ENCODE measurements at places on chromosomes 4 and X.

DNA sequence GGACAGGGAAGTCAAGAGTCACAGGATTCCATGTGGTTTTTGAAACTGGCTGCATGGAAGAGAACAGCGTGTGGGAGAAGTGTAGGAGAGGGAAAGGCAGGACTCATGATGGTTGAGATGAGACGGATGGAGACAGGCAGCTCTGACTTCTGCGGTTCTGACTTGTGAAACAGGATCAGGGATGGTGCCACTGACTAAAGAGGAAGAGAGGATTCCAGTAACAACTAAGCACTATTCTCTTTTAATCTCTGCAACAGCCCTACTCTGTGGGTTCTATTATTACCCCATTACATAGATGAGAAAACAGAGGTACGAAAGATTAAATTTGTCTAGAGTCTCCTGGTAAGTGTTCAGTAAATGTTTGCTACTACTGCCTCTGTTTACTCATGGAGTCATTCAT, 156.3 kb downstream of the CBR4 start:
- no peak for DNase-seq
- H3K27me3 ChIP-seq: no peaks in the 10 kb centered on the region
- no peak overlapping the region for H3K4me3 ChIP-seq
- H3K27ac ChIP-seq: peak overlapping the region; percentile 77
- peaks cover 4% of the 10 kb centered on the region for H3K36me3 ChIP-seq

DNA sequence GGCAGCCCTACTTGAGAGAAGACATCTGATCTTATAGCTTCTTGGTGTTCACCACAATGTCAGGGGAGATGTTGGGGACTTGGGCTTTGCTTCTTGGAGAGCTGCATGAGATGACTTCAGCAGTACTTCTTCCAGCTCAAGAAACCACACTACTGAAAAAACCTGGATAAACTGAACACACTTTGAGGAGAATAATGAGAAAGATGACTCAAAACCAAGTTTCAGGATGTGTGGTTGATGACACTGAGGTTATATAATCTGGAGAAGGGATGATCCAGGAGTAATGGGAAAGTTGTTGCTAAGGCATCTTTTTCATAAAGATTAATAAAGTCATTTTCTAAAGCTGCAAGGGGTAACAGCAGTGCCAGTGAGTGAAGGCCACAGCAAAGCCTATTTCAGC, 58.4 kb upstream of the PNPLA4 start:
- no peak overlapping the region for H3K27ac ChIP-seq
- H3K4me3 ChIP-seq: no peak overlapping the region
- no peaks in the 10 kb centered on the region for H3K4me1 ChIP-seq
- no peak for DNase-seq

GRCh38 chr4:139852612-139853269, 187.1 kb downstream of the MGST2 start:
- no peak for DNase-seq
- no peak overlapping the region for H3K27ac ChIP-seq
- H3K36me3 ChIP-seq: no peaks in the 10 kb centered on the region

DNA sequence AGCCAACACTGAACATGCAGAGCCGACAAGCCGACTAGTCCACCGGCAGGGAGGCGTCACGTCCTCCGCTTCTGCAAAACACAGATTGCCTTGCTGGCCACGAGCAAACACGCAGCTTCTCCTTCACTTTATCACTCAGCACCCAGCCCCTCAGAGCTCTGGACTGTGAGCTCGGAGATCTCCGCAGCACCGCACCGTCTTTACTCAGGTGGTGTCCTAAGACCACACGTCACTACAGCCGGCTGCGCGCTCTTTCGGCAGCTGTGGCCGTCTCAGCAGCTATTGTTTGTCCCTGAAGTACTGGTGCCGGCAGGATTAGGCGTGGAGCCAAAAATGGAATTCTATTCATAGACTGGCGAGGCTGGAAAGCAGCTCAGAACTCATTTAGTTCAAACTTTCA, 72.0 kb downstream of the FAT1 start:
- no peak for DNase-seq
- peaks cover 9% of the 10 kb centered on the region for H3K4me1 ChIP-seq
- no peaks in the 10 kb centered on the region for H3K36me3 ChIP-seq
- peak overlapping the region; percentile 31 for H3K4me3 ChIP-seq
- H3K27me3 ChIP-seq: no peaks in the 10 kb centered on the region

DNA sequence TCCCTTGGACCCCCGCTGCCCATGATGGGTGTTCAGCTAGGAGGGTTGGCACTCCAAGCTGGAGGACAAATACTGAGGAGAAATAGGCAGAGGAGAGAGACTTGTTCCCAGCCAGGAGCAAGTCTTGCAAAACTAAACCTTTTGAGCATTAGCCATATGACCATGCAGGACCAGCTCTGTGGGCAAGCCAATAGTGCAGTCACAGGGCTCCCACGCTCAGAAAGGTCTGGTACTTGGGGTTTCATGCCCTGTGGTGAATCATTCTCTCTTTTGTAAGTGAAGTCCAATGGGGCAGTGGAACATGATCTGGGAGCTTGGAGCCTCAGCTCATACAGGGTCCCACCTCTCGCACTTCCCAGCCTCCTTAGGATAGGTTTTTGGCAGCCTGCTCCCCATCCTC, 300.9 kb downstream of the BCOR start:
- DNase-seq: no peak
- no peaks in the 10 kb centered on the region for H3K4me1 ChIP-seq
- no peak overlapping the region for H3K27ac ChIP-seq
- no peaks in the 10 kb centered on the region for H3K36me3 ChIP-seq
- no peak overlapping the region for H3K4me3 ChIP-seq

GRCh38 chrX:9677098-9677739, 88.4 kb downstream of the GPR143 start:
- H3K36me3 ChIP-seq: no peaks in the 10 kb centered on the region
- no peak for DNase-seq
- no peaks in the 10 kb centered on the region for H3K27me3 ChIP-seq
- no peaks in the 10 kb centered on the region for H3K4me1 ChIP-seq
- H3K4me3 ChIP-seq: no peak overlapping the region

DNA sequence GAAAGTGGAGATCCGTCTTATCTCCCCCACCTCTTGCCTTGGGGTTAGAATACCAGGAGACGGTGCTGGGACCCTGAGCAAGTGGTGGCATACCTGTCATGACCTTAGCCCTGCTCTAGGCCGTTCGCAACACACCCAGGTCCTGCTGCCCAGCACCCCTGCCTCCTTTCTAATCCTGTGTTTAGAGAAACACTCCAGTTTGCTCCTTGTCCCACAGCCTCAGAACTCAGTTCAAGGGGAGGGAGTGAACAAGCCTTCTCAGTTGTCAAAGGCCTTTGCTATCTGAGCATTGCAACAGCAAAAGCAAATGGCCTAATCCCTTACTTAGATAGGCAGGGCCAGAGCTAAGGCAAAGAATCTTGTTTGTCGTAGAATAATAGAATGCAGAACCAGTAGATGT, 67.9 kb downstream of the CHRNA9 start:
- DNase-seq: no peak
- H3K4me1 ChIP-seq: peaks cover 7% of the 10 kb centered on the region
- no peak overlapping the region for H3K27ac ChIP-seq

DNA sequence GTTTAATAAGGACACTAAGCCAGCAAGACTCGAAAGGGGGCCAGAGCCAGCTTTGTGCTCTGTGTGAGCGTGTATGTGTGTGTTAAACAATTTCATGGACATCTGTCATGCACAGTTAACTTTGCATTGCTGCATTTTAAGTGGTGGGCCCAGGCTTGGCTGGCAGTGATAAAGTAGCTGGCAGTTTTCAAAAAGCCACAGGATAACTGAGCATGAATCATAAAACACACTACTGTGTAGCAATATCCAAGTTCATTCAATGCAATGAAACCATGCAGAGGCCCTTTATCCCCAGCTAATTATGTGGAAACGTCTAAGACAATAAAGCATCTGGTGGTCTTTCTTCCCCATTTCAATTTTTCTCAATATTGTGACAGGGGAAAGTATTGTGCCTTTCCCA, 132.9 kb downstream of the NKX6-1 start:
- no peaks in the 10 kb centered on the region for H3K4me1 ChIP-seq
- DNase-seq: no peak
- H3K27me3 ChIP-seq: no peaks in the 10 kb centered on the region
- no peak overlapping the region for H3K4me3 ChIP-seq

GRCh38 chrX:17214962-17215361, 160.0 kb upstream of the NHS start:
- no peaks in the 10 kb centered on the region for H3K36me3 ChIP-seq
- no peak overlapping the region for H3K4me3 ChIP-seq
- no peaks in the 10 kb centered on the region for H3K27me3 ChIP-seq

DNA sequence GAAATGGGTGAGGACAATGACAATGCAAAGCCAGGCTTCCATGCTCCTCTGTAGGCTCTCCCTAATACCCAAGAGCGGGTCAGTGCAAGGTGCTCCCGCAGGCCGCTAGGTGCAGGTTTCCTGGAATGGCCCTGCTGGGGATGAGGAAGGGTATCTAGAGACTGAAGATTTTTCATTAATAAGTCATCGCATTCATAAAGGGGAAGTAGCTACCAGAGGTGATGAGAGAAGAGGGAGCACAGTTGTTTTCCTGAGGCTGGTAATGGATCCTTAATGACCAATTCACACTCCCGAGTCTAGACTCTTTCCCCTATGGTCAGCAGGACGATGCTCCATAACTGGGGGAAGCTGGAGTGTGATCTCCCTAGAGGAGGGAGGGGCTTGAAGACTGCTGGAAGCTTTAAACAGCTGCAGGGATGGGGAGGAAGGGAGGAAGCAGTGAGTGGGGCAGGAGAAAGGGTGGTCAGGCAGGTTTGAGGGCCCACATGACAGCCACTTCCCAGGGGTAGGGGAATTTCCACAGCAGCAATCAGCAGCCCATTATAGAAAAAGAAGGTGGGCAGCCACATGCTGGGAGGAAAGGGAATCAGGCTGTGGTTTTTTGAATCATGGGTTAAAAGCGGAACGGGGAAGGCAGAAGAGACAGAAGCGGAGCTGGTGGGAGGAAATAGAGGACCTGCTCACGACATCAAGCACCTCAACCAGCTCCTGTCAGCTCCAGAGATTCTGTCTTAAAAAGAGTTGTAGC, 10.2 kb upstream of the ATP6AP2 start:
- H3K27ac ChIP-seq: no peak overlapping the region
- no peaks in the 10 kb centered on the region for H3K4me1 ChIP-seq
- DNase-seq: no peak

DNA sequence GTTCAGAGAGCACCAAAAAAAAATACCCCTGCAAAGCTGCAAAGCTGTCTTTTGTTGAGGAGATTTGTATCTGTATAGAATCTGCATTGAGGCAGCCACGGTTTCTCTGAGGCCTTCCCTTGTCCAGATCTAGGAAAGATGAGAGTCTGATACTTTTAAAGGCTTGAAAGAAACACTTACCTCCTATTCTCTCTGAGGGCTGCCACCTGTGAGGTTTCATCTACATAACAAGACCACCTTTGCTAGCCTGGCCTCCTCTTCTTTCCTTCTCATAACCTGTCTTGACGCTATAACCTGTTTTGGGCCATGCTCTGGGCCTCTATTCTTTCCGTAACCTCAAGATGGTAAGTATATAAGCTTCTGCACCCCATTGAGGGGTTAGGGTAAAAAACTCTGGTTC, 779.6 kb upstream of the HTR2C start:
- H3K36me3 ChIP-seq: no peaks in the 10 kb centered on the region
- no peaks in the 10 kb centered on the region for H3K27me3 ChIP-seq
- no peak overlapping the region for H3K4me3 ChIP-seq
- no peak overlapping the region for H3K27ac ChIP-seq
- H3K4me1 ChIP-seq: no peaks in the 10 kb centered on the region

- no peaks in the 10 kb centered on the region for H3K4me1 ChIP-seq
- H3K4me3 ChIP-seq: no peak overlapping the region
- DNase-seq: no peak
- H3K27me3 ChIP-seq: no peaks in the 10 kb centered on the region
- H3K27ac ChIP-seq: no peak overlapping the region
Observed at GRCh38 chr4:113106108-113106507, 56.7 kb downstream of the ANK2 start.

DNA sequence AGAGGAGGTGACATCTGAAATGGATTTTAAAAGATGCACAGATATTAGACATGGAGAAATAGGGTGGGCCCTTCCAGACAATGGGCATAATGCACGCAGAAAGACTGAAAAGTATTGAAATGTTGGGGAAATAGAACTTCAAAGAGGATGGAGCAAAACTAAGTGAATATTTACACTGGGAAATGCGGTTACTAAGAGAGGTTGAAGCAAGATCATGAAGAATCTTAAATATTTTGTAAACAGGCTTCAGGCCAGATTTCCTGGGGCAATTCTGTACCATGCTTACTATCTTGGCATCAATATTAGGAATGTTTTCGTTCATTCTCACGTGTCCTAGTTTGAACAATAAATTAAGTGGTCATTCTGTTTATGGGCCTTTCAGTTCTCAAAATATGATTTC, 216.3 kb downstream of the ADAMTS3 start:
- H3K4me3 ChIP-seq: no peak overlapping the region
- H3K27ac ChIP-seq: no peak overlapping the region
- H3K36me3 ChIP-seq: no peaks in the 10 kb centered on the region
- no peaks in the 10 kb centered on the region for H3K27me3 ChIP-seq
- DNase-seq: no peak

DNA sequence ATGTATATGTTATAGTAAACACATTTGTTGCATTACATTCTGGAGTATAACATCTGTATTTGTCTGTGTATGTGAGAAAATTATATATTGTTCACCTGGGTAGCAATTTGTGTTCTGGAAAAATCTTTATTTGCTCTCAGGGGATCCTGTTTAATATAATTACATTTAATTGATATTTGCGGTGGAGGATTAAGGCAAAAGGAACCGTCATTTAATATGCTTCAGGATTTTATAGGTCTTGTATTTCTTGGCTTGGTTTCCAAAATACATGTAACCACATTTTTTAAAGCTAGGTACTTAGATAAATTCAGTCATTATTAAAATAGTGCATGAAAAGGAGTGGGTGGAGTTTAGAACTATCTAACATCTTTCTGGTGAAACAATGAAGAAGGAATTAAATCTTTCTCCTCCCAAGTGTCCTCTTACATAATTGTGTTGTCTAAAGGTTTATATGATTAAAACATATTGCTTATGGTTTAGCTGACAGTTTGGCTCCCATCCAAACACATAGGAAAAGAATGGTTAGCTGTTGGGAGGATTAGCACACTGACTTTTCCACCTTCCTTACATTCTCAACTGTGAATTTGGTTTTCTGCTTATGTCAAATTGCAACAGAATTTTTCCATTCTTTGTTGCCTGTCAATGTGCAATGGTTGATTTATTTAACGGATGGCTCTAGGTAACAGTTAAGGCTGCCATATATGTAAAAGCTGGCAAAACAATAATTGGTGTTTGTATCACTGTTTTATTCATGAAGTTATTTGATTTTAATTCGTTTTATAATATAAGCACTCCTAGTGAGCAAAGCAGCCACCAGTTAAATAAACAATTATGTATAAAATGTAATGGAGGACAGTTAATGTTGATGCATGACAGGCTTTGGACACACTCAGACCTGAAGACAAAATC, 250.8 kb upstream of the SFRP2 start:
- no peak overlapping the region for H3K27ac ChIP-seq
- H3K27me3 ChIP-seq: no peaks in the 10 kb centered on the region
- no peaks in the 10 kb centered on the region for H3K36me3 ChIP-seq
- H3K4me1 ChIP-seq: no peaks in the 10 kb centered on the region
- H3K4me3 ChIP-seq: no peak overlapping the region

- no peak overlapping the region for H3K27ac ChIP-seq
- DNase-seq: no peak
- no peaks in the 10 kb centered on the region for H3K36me3 ChIP-seq
Observed at GRCh38 chr4:7295911-7296660, 103.7 kb downstream of the SORCS2 start.

GRCh38 chr4:68765876-68766275, 49.9 kb upstream of the UGT2B10 start:
- H3K4me1 ChIP-seq: no peaks in the 10 kb centered on the region
- H3K27me3 ChIP-seq: no peaks in the 10 kb centered on the region
- H3K4me3 ChIP-seq: no peak overlapping the region

Measured in vagina (tissue), 2 donors.